Stimulated activated CD4-positive, alpha-beta T cell treated with anti-CD3 and anti-CD28 coated beads, Interleukin-15, amount 100 ng/mL, for 48 hours (primary cell): ENCODE measurements at places on chromosomes 5 and 9.

- DNase-seq, result no peak
Measured at GRCh38 chr5:1833264-1834021, 32.2 kb downstream of the NDUFS6 start.

DNA sequence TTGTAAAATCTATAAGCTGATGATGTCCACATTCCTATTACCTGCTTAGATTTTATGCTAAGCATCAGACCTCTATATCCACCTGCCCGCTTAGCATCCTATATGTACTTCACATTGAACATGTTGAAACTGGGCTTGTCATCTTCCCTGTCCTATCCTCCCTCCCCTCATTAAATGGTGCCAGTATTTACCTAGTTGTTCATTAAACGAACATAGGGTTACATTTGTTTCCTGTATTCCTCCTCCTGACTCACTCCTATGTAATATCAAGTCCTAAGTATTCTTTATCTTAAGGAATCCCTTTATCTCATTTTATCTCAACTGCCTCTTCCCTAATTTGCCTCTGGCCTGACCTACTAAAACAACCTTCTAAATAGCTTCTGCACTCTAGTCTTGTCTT is 177.8 kb upstream of the MEF2C start:
- no peak for DNase-seq

DNA sequence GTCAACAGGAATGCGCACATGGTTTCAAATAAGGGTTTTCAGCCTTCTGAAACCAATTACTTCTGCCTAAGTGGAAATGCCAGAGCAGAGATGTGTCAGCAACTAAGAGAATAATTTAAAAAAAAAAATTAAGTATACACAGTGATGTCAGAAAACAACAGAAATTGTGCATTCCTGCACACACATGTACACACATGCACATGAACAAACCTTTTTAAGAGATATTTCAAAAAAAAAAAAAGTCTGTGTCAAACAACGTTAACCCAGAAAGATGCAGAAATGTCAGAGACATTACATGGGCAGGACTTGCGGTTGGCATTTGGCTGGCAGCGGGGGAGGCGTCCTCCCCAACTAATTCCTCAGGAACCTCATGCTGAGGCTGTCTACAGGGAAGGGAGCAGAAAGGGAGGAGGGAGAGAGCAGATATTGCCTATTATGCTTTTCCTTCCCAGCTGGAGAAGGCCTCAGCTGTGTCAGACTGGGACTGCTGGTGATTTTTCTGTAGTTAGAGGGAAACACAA is 536.9 kb upstream of the WWC1 start:
- no peak for DNase-seq

- no peak for DNase-seq
Measured at GRCh38 chr5:73654171-73654811, 28.3 kb downstream of the ARHGEF28 start.

GRCh38 chr5:147509710-147510651 is at the start of gene DPYSL3:
Gene DPYSL3, minus strand, starts transcription at chr5:147510068. Its CDS starts 210 bp downstream, at chr5:147509858.
- no peak for DNase-seq

- DNase-seq, result no peak
Measured at GRCh38 chr5:143166090-143166489, 237.4 kb downstream of the NR3C1 start.

GRCh38 chr9:132519033-132519432 is 63.4 kb upstream of the BARHL1 start:
- DNase-seq, result no peak

DNA sequence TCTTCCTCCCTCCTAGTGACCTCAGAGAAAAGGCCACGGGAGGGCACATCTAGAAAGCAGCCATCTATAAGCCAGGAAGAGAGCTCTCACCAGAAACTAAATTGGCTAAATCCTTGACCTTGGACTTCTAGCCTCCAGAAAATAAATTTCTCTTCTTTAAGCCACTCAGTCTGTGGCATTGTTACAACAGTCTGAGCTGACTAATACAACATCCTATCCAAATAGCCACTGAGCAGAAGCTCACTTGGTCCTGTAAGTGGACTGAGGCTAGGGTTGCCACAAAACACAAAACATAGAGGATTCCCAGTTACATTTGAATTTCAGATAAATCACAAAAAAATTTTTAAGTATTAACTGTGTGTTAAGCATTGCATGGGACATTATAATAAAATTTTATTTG is 383.4 kb downstream of the MLLT3 start:
- no peak for DNase-seq

- no peak for DNase-seq
Measured at GRCh38 chr5:146034127-146034526, 71.2 kb downstream of the PLAC8L1 start.

- DNase-seq, result no peak
Measured at GRCh38 chr5:6401410-6401809, 23.1 kb upstream of the MED10 start.

DNA sequence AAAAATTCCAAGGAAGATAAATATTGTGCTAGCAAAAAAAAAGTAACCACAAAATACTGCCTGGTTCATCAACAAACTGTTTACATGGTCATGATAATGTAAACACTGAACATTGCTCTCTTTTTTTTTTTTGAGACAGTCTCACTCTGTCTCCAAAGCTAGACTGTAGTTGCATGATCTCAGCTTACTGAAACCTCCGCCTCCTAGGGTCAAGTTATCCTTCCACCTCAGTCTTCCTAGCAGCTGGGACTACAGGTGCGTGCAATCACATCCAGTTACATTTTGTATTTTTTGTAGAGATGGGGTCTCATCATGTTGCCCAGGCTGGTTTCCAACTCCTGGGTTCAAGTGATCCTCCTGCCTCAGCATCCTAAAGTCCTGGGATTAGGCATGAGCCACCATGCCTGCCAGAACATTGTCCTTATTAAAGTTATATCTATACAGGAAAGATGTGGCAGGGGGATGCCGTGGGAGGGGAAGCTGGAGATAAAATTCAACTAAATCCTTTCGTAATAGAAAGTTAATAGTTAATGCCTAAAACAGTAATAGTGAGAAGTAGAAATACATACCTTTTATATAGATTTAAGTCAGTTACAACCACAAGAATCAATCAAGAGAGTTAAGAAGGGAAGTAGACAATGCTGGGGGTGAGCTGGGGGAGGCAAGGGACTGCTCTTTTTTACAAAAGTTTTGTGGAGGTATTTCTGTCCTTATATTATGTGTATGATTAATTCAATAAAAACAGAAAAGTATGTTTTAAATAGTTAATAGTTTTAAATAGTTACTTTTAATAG is 52.3 kb downstream of the RGMB start:
- DNase-seq, result no peak
